ENCODE measurements at places on chromosomes 6 and 20.
A peak's percentile ranks its signal among the peaks of the same experiment; 100 is the strongest.

- DNase-seq = no peak
Measured at GRCh38 chr20:17511401-17511800, 19.8 kb downstream of the BFSP1 start.

GRCh38 chr6:45727819-45728449, 287.7 kb downstream of the CLIC5 start:
- no peak for DNase-seq

DNA sequence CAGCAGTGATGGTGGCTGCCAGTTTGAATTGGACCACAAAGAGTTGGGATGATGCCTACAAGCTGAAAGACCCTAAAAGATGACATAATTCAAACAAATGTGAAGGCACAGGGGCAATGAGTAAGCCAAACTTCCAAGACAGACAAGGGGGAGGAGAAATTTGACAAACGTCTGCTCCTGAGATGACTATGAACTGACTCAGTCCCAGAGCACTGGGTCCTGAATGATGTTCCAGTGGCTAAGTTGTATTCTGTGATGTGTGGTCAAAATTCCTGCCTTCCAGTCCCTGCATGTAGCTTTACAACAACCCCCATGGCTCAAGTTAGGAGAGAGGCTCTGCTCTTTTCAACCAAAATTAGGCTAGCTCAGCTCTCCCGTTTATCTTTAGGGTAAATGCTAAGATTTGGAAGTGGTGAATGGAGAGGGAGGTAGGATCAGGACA, 86.1 kb upstream of the SIRPA start:
- no peak for DNase-seq

- DNase-seq = no peak
Measured at GRCh38 chr6:113073611-113074191, 726.6 kb downstream of the RFPL4B start.

DNA sequence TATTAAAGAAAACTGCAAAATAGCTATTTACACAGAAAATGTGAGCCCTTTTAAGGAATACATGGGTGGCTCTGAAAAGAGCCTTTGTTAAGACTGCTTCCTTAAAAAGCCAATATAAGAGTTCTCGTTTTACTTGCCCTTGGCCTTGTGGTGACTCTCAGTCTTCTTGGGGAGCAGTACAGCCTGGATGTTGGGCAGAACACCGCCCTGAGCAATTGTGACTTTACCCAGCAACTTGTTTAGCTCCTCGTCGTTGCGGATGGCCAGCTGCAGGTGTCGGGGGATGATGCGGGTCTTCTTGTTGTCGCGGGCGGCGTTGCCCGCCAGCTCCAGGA, 111.5 kb downstream of the HFE start:
- no peak for DNase-seq

GRCh38 chr6:31723245-31723979, at the start of gene MPIG6B:
MPIG6B (plus strand) TSS chr6:31723373; CDS start chr6:31723384, 11 bp downstream.
- DNase-seq = peak; percentile 51

DNA sequence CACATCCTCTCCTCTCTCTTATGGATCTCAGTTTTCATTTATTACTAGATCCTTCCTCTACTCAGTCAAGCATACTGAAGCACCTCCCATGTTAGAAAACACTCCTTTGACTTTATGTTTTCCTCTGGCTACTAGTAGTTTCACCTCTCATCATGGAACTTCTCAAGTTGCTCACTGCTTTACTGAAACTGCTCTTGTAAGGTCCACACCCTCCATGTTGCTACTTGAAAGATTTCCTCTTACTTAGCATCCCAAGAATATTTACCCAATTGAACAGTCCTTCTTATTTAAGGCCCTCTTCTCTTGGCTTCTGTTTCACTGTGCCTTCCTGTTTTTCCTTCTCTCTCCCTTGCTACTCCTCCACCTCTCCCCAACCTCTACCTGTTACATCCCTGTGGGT, 230.3 kb downstream of the TBC1D7 start:
- no peak for DNase-seq

GRCh38 chr20:62367633-62368391, 700 bp upstream of the LAMA5 start:
- peak; percentile 53 for DNase-seq

DNA sequence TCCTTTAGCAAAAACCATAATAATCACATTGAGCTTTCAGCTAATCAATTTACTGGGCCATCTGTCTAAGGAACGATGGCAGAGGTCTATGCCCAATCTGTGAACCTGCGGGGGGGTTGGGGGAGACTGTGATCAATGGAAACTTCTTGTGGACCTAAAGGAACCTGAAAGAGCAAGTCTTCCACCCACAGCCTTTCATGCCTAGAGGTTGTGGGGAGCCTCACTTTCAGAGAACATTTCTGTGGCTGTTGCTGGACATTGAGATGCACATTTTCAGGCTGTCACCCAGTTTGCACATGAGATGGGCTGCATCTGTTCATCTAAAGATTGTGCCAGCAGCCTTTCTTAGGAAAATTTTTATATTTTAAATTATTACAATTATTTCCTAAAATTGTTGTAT, 310.0 kb upstream of the SPTLC3 start:
- DNase-seq = no peak

DNA sequence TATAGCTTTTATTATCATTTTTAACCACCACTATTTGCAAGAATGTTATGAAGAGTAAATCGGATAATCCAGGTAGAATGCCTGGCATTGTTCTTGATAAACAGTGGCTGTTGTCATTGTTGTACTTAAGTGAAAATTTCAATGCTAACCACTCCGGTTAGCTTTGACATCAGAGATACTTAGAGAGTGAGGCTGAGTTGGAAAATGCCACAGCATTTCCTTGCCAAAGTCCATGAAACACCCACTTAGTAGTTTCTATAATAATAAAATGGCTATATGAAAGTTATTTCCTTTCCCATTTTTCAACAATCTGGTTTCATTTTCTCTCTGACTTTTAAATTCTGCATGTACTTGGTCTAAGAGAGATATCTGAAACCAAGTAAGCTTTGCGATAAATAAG, 132.0 kb downstream of the CDK19 start:
- DNase-seq = no peak

DNA sequence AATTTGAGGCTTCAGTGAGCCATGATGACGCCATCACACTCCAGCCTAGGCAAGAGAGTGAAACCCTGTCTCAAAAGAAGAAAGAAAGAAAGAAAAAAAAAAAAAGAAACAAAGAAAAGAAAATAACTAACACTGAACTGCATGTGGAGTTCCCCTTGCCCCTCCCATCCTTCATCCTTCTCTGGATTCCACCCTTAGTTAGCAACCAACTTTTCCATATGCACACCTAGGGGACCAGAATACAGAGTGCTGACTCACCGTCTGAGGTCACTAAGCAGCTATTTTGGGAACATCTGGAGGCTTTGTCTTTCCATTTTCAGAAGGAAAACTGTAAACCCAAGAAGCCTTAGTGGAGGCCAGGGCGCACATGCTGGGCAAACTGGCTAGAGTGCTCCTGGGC, 257.4 kb downstream of the MAFB start:
- no peak for DNase-seq

DNA sequence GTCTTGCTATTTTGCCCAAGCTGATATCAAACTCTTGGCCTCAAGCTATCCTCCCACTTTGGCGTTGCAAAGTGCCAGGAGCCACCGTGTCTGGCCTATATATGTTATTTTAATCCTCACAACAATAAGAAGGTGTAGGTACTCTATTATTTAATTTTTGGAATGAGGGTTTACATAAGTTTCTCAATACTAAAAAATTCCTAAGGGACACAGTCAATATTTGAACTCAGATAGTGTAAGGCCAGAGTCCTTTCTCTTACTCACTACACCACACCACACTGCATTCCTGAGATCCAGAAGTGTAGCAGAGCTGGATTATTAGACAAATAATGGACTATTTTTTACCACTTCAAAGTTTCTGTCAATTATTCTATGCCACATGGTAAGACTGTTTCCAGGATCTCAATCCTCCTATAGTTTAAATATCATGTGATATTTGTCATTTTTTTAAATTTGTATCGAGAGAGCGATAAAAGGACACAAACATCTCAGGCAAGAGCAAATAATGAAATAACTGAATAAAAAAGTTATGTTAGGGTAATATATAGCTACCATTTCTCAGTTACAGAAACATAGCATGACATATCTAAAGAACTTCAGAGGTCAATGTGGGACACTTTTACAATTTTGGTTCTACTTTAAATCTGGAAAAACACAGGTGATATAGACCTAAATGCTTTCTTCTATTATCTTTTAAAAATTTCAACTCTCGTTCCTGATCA, 162.2 kb upstream of the THEMIS start:
- DNase-seq = no peak

DNA sequence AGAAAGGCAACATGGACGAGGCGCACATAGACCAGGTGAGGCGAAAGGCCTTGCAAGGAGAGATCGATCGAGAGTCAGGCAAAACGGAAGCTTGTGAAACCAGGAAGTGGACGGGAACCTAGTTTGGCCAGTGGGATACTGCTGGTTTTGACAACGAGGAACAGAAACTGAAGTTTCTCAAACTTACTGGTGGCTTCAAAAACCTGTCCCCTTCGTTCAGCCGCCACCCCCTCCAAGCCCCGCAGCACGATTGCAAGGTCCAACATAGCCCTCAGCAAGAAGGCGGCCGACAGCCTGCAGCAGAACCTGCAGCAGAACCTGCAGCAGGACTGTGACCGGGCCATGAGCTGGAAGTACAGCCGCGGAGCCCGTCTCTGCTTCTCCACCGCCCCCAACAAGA, 238.0 kb downstream of the KHDC1L start:
- DNase-seq = no peak

GRCh38 chr6:72712910-72713309, 91.0 kb downstream of the KCNQ5 start:
- DNase-seq = no peak

DNA sequence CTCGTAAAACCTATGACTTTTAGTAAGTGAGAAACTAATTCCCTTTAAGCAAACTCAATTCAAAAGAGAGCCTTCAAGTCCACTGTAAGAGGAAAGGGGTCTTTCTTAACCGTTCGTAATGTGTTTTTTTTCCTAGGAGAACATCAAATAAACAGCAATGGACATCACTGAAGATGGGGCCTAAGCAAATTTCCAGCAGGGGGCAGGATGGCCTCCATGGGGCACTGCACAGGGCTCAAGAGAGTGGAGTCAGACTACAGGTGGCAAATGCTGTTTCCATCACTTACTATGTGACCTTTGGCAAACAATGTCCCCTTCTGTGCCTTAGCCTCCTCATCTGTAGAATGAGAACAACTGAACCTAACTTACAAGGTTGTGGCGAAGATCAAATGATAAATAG, 88.7 kb downstream of the ARHGAP18 start:
- no peak for DNase-seq

DNA sequence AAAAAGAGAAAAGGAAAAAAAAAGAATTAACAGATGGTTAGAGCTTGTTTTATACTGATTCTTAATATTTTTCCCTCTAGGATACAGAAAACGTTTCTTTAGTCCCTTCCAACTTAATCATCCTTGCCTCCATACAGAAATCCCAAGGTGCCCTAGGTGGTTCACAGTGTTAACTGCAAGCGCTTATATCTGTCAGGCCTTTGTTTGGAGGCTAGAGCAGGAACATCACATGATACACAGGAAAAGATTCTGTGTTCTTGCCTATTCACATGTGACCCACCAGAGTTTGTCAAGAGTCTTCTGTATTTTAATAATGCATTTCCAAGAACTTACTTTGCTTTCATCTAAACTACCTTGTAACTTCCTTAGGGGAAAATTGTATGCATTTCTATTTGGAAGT, 31.3 kb downstream of the ANKRD6 start:
- no peak for DNase-seq

DNA sequence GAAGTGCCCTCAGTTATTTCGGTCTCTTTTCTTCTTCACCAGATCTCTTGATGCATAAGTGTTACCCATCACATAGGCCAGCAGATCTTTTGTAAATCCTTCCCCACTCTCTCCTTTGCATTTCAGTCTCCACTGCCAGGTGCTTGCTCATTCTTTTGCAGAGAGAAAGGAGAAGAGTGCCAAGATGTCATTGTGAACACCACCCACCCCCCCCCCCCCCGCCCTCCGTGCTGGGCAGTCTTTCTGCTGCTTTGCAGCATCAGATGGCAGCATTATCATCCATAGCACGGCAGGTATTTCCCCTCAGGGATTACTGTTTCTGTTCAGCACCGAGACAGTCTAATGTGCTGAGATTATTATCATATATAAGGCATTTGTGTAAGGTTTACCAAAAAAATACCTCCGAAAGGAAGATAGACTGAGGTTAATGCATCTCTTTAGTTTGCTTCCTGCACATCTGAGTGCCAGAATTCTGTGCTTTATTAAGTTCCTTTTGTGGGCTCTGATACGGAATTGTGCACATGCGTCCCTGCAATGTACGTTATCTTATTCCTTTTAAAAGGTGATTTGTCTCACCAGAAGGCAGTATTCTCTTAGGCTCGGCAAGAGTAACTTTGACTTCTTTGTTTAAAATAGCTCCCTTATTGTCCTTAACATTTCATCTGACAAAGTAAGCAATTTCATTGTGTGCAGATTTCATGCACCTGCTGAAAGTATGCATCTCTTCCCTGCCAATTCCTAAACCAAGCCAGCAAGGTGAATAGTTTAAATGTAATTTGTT, 128.8 kb downstream of the PHACTR1 start:
- no peak for DNase-seq

DNA sequence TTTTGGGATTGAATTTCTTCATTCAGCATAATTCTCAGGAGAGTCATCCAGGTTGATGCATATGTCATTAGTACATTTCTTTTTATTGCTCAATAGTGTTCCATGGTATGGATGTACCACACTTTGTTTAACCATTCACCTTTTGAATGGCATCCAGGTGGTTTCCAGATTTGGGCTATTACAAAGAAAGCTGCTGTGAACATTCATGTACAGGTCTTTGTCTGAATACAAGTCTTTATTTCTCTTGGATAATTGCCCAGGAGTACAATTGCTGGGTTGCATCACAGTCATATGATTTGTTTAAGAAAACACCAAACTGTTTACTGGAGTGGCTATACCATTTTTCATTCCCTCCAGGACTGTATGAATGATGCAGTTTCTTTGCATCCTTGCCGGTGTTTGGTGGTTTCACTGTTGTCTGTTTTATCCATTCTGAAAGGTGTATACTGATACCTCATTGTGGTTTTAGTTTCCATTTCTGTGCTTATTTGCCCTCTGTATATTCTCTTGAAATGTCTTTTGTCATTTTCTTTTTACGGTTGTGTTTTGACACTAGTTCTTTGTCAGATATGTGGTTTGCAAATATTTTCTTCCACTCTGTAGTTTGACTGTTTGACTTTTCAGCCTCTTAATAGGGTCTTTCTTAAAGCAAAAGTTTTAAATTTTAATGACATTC, 8.8 kb downstream of the CDKAL1 start:
- DNase-seq = no peak

- DNase-seq = no peak
Measured at GRCh38 chr20:50475681-50476292, 34.4 kb upstream of the PTPN1 start.
